ENCODE measurements at places on chromosomes 4 and X.

GRCh38 chr4:125315576-125316400 lies 1.0 kb downstream of the FAT4 start:
- no peak for DNase-seq

GRCh38 chr4:168028568-168028967 lies 63.8 kb upstream of the ANXA10 start:
- DNase-seq = no peak

- DNase-seq = no peak
These were observed 86.7 kb downstream of the ATP8A1 start for GRCh38 chr4:42570221-42570620.

DNA sequence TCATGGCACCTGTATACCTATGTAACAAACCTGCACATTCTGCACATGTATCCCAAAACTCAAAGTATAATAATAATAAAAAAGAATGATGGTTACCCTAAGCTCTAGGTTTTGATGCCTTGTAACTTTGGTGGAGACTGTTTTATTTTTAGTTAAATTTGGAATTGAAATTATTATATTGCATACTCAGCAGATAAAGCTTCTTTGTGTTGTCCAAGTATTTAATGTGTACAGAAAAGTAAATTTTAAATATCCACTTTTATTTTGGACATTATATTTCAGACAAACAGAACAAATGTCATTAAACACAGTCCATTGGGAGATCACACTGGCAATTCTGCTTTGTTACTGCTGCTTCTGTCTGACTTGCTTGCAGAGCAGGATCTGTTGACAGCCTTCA lies 684.5 kb upstream of the CT83 start:
- no peak for DNase-seq

GRCh38 chr4:15149234-15149838 lies 147.1 kb downstream of the CPEB2 start:
- no peak for DNase-seq

Measured in CMK (cell line).